ENCODE measurements at places on chromosomes 12 and 14.

GRCh38 chr12:113500782-113501311 lies 29.2 kb upstream of the LHX5 start:
- ATAC-seq = no peak

- peak; percentile 56 for ATAC-seq
Measured at GRCh38 chr14:60723116-60723906, 840 bp downstream of the SIX4 start.

DNA sequence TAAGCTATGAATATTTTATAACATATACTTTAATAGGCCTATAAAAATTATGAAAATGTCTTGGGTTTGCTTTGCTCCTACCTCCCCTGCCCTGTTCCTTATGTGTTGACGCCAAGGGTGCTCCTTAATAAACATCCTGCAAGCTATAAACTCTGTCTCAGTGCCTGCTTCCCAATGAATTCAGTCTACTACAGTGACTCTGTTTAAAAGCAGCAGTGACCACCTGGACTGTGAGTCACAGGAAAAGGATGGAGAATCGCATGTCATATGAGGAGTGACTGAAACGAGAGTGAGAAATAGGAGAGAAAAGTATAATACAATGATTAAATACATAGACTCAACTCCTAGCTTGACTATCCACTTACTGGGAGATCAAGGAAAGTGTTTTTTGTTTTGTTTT lies 41.1 kb upstream of the CFAP54 start:
- no peak for ATAC-seq

GRCh38 chr14:60183741-60184140 lies 18.5 kb upstream of the DHRS7 start:
- peak; percentile 84 for ATAC-seq

- peak; percentile 88 for ATAC-seq
Measured at GRCh38 chr12:123076604-123077297, 74.1 kb downstream of the PITPNM2 start.

- ATAC-seq = no peak
Measured at GRCh38 chr14:33964599-33965317, 13.9 kb upstream of the EGLN3 start.

DNA sequence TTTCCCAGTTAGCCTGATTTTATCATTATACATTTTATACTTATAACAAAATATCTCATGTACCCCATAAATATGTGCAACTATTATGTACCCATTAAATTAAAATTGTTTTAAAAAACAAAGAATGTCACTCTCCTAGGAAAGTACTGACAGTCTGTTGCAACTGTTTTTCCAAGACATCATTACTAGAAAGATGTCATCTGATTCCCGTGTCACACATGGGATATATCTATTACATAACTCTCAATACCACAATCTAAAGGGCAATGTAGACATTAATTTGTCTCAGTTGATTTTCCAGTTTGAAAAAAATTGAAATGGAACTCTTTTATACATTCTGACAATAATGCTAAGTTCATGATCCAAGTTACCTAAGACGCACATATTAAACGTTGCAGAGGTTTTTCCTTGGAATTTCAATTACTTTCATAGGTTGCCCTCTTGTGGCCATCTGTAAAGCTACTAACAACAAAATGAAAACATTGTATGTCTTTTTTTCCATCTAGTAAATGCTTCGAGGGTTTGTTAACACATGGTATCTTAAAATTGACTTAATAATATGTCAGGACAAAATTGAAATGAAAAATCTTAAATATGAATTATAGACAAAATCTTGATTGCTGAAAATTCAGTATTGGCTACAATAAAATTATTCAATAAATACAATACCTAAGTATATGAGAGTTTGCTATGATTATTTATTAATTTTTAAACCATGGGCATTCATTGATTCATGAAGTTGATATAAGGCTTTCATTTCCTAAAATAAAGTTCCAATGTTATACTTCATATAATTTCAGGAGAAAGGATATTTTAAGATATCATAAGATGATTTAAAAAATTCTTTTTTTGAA lies 131.6 kb downstream of the PPFIA2 start:
- ATAC-seq = no peak

- no peak for ATAC-seq
Measured at GRCh38 chr12:42315108-42315507, 10.8 kb downstream of the ZCRB1 start.

- ATAC-seq = no peak
Measured at GRCh38 chr12:31412292-31412801, 86.4 kb upstream of the SINHCAF start.

GRCh38 chr12:109740694-109741245 lies 27.1 kb downstream of the FAM222A start:
- no peak for ATAC-seq

- ATAC-seq = no peak
Measured at GRCh38 chr14:23153851-23154796, 29.3 kb downstream of the SLC7A8 start.

GRCh38 chr14:72782817-72783216 lies 111.1 kb downstream of the DPF3 start:
- ATAC-seq = no peak
